Uterus (tissue), 4 donors: ENCODE measurements at places on chromosomes 3 and 15. TPM values are rescaled to one million over a fixed set of nuclear protein-coding genes. Genes with fewer than 3 reads are reported as not detected.
A peak's percentile ranks its signal among the peaks of the same experiment; 100 is the strongest.

GRCh38 chr3:152658977-152659720 is 175.8 kb upstream of the P2RY1 start:
- no peak for DNase-seq

UCN2 gene
- total RNA-seq, result 0.49 TPM

GRCh38 chr15:85649372-85649771 is 145.4 kb downstream of the KLHL25 start:
- DNase-seq, result peak; percentile 40

ADAMTS7 gene
- total RNA-seq, result 2.0 TPM

RPUSD2 gene
- total RNA-seq, result 0.29 TPM

DNA sequence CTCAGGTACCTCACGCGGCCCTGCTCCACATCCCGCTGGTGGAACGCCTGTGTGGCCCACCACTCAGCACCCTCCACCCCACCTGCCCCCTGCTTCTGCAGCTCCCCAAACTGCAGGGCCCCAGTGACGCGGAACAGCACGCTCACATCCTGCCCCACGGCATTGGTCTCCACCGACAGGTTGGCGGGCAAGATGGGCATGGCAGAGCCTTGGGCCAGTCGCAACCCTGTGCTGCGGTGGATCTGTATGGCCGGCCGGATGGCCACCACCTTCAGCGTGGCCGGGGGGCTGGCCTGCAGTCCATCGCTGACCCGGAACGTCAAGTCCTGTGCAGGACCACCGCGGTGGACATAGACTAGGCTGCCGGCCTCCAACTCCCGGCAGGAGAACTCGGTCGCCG is 23.8 kb downstream of the CSPG4 start:
- no peak for DNase-seq

PARL gene
- total RNA-seq, result 9.7 TPM

DNA sequence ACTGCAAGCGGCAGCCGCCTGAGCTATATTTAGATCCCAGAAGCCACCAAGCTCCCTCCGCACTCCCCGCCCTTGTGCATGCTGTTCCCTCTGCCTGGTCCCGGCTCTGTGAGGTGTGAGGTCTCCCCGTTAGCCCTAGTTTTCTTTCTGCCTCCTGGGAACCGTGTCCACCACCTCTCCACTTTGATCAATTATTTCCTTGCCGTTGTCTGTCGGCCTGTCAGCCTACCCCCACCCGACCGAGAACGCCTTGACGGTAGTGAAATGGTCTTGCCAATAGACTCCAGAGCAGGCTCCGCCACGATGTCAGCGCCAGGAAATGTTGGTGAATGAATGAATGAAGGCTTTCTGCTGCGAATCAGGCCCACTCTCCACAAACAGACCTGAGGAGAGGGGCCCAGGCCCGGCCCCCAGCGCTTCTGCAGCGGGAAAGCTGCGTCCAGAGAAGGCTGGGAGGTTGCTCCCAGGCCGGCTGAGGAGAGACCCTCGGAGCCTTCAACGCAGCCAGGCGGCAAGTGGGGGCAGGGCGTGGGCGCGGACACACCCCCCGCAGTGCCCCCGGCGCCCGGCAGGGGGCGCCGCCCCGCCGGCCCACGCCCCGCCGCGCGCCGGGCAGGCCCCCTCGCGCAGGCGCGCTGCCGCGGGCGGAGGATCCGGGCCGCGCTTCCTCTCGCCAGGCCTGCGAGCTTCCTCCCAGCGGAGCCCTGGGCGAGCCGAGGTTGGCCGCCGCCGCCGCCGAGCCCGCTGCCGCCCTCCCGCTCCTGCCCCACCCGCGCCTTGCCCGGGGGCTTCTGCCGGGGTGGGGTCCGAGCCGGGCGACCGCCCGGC is at the start of gene CSK:
CSK (plus strand) TSS at position 650 of the 828 bp plus-strand sequence. CDS start 16,218 bp downstream, outside the sequence.
- no peak for DNase-seq

DNA sequence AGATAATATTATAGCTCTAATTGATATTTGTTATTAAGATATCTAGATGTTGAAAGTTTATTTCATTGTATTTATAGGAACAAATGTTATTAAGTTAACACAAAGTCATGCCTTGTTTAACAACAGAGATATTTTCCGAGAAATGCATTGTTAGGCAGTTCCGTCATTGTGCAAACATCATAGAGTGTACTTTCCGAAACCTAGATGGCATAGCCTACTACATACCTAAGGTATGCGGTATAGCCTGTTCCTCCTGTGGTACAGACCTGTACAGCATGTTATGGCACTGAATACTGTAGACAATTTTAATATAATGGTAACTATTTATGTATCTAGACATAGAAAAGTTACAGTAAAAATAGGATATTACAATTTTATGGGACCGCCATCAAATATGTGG is 114.3 kb downstream of the NAALADL2 start:
- no peak for DNase-seq

GRCh38 chr15:37087131-37087588 is 13.2 kb downstream of the MEIS2 start:
- DNase-seq, result no peak

DNA sequence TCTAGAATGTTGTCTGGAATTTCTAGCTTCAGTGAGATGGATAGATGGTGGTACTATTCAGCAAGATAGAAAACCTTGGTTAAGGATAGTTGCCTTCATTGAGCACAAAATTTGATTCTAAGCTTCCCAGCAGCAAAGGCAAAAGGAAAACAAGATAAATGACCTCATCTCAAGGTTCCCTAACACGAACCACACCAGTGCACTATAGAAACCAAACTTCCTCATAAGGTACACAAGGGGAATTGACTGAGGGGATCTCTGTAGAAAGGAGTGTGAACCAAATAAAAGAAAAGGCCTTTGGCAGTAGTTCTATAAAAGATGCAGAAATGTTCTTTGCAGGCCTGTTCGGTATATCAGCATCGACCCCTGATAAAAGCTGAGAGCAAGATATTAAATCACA is 288.9 kb downstream of the SHQ1 start:
- DNase-seq, result no peak

DNA sequence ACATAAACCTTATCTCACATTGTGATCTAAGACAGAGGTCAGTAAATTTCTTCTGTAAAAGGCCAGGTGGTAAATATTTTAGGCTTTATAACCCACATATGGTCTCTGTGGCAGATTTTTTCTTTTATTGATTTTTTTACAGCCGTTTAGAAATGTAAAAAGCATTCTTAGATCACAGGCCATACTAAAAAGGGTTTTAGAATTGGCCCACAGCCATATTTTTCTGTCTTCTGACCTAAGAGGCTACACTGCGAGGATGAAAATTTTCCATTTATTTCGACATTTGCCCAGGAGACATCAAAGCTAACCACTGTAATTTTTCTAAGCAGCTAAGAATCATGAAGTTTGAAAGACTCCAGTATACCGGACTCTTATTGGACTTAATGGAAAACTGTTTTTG is 377.2 kb upstream of the SGO1 start:
- no peak for DNase-seq

DNA sequence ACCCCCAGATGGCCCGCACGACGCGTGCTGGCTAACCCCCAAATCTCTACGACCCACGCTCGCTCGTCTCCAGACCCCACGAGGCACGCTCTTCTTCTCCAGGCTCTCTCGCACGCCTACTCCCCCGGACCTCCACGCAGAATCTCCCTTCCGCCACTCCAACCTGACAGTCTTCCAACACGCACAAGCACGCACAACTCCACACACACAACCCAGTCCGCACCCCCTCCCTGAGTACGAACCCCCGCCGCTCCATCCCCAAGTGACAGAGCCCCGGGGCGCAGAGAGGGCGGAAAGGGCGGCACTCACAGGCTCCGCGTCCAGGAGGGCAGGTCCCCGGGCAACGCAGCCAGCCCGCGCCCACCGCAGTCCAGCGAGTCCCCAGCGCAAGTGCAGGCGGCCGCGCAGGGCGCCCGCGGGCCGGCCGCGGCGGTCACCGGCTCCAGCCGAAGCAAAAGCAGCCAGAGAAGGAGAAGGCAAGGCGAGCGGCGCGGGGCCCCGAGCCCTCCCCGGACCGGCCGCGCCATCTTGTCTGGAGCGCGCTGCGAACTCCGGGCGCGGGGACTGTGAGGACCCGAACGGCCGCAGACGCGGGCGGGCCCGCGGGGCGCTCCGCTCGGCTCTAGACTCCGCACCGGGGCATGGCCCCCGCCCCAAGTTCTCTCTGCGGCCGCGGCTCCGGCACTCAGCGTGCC is 794 bp downstream of the LRIG1 start:
- DNase-seq, result peak; percentile 35

LOXL1 gene
- 24.2 TPM for total RNA-seq

GRCh38 chr3:73603762-73604171 is 21.0 kb downstream of the PDZRN3 start:
- no peak for DNase-seq

DNA sequence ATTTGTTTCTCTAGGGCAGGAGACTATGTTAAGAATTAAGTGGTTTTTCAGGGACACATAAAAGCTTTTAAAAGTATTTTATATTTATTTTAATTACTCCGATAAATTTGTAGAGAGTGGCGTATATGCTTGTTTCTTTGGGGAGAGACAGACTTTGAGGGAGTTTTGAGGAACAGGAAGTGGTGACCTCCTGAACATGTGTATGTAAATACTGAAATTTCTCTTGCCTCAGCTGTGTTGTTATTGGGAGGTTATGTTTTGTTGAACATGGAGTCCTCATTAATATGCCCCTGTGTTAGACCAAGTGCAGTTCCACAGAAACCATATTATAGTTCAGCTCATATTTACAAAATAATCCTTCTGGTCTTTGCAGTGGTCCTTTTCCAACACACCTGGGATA is 41.8 kb upstream of the UTS2B start:
- DNase-seq, result no peak

DNA sequence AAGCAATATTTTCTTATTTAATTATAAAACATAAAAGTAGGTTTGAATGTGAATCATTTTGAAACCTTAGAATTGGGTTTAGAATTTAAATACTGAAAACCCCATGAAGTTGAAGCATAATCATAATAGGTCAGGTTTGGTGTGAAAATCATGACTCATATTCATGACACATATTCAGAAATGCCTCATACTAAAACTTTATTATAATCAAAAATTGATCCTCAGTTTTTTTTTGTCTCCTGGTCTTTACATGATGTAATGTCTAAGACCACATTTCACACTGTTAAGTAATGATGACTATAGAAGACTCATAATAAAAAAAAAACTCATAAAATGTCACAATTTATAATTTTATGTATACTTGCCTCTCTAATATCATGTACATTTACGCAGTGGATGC is 190.4 kb downstream of the FOXP1 start:
- no peak for DNase-seq

GRCh38 chr3:149455366-149455765 is 19.1 kb upstream of the TM4SF4 start:
- no peak for DNase-seq

- DNase-seq, result no peak
These were observed 84.0 kb downstream of the DIPK2A start for GRCh38 chr3:144055604-144056003.

GRCh38 chr3:52983828-52984227 is 62.0 kb downstream of the SFMBT1 start:
- no peak for DNase-seq

GRCh38 chr3:71104121-71104541 is 479.4 kb downstream of the FOXP1 start:
- no peak for DNase-seq

TJP1 gene
- 111 TPM for total RNA-seq

TMEM212 gene
- not detected for total RNA-seq

NEDD4 gene
- 41.5 TPM for total RNA-seq

PLA1A gene
- 11.9 TPM for total RNA-seq

- no peak for DNase-seq
These were observed 93.9 kb downstream of the CTNNB1 start for GRCh38 chr3:41293169-41293681.

DNA sequence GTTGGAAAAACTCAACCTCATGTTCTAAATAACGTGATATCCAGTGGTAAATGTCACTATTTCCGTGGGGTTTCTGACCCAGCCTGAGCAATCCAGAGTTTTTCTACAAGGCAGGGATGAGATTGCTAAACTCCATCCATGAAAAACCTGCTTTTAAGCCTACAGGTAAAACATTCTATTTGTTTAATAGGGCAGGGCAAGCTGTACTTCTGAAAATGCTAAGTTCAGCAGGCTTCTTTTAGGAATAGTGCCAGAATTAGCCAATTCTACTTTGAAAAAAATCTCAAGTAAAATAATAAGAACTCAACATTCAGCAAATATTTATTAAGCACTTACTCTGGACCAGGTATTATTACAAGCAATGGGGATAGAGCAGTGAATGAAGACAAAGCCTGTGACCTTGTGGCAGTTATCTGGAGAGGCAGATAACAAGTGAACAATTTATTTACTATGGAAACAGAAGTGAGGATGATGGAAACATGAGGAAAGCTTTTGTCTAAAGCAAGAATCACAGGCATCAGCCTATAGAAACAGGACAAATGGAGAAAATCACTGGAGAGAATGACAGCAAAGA is 13.3 kb downstream of the RPSA start:
- DNase-seq, result no peak

DNA sequence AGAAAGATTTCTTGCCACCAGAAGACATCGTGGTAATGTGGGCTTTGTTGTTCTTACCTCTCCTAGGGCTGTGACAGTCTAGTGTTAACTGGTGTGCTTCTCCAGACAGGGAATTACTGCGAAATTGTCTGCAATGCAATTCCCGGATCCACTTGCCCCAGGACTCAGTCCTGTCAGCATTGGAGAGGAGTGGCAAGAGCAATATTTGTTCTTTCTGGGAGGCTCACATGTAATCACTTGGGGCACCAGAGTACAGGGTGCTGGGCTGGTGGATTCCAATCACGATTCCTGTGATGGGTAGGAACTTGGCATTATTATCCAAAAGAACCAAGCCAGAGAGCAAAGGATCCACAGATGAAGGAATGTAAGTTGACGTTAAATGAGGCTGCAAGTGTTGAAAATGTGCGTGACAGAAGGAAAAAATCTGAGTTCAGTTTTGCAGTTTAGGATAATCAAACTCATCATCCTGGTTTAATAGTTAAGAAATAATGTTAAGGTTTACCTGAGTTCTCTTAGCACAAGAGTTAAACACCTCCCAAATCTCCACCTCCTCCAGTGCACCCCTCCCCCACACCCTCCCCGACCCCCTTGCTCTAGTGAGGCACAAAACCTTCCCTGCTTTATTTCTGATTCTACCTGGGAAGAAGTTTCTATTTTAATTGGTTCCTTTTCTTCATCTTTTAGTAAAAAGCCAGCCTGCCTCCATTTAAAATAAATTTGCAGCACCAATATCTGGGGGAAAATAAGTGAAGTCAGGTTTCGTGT is 79.2 kb downstream of the GMPS start:
- DNase-seq, result no peak

DNA sequence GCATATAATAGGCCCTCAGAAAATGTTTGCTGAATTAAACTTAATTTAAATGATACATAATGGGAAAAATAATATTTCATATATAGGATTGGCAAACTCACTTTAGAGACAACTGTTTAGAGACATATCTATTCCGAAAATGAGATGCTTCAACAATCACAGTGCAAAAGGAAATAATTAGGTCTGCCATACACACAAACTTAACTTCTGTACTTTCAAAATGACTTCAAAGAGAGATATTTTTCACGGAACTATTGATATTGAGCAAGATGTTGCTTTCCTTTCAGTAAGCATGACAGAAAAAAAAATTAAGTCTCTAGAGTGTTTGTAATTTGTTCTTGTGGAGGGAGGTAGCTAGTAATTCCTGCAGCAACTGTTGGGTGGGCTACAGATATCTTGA is 769.5 kb downstream of the TUSC7 start:
- no peak for DNase-seq
